ENCODE measurements at places on chromosomes 16 and 17.

- H3K27me3 ChIP-seq: no peaks in the 10 kb centered on the region
- peak overlapping the region; percentile 78 for H3K27ac ChIP-seq
- no peaks in the 10 kb centered on the region for H3K36me3 ChIP-seq
- DNase-seq: peak; percentile 98
- H3K4me1 ChIP-seq: peaks cover 40% of the 10 kb centered on the region
- peak overlapping the region; percentile 53 for H3K4me3 ChIP-seq
Measured at GRCh38 chr17:40095944-40096791, 4.2 kb downstream of the NR1D1 start.

GRCh38 chr17:68248199-68248825 is 469 bp downstream of the AMZ2 start:
- H3K36me3 ChIP-seq: no peaks in the 10 kb centered on the region
- H3K4me1 ChIP-seq: peaks cover 11% of the 10 kb centered on the region
- H3K4me3 ChIP-seq: peak overlapping the region; percentile 94
- DNase-seq: peak; percentile 45

- no peak for DNase-seq
- no peaks in the 10 kb centered on the region for H3K4me1 ChIP-seq
- no peaks in the 10 kb centered on the region for H3K27me3 ChIP-seq
- no peak overlapping the region for H3K4me3 ChIP-seq
Measured at GRCh38 chr17:16044487-16044886, 44.9 kb downstream of the TTC19 start.

GRCh38 chr17:607361-608147 is 107.1 kb downstream of the VPS53 start:
- no peak for DNase-seq
- H3K27ac ChIP-seq: no peak overlapping the region
- H3K27me3 ChIP-seq: no peaks in the 10 kb centered on the region
- H3K36me3 ChIP-seq: no peaks in the 10 kb centered on the region
- no peaks in the 10 kb centered on the region for H3K4me1 ChIP-seq

DNA sequence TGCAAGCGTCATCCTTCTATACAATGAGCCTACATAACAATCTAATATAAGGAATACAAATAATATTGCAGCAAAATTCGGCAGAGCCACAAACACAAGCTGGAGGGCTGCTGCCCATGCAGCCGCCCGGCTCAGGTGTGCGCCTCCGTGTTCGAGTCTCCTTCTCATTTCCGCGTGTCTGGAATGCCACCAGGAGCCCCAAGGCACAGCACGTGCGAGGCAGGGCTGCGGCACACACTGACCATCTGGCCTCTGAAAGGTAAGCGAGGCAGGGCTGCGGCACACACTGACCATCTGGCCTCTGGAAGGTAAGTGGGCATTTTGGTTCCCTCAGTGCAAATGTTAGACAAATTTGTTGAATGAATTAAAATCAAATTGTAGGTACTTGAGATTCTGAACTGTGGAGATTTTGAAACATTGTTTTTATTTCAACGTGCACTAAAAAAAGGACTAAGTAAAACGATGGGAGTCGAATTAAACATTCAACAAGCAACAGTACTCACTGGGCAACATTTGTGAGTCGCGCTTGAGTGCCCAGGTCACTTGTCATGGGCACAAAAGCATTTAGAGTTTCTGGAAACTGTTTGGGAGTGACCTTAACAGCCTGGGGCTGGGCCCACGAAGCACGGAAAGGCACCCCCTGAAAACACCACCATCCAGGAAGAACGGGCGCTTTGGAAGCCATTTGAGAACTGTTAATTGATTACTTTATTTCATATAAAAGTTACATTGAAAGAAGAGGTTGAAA is 37.4 kb downstream of the ZDHHC7 start:
- H3K27ac ChIP-seq: no peak overlapping the region
- no peaks in the 10 kb centered on the region for H3K4me1 ChIP-seq
- H3K4me3 ChIP-seq: no peak overlapping the region

DNA sequence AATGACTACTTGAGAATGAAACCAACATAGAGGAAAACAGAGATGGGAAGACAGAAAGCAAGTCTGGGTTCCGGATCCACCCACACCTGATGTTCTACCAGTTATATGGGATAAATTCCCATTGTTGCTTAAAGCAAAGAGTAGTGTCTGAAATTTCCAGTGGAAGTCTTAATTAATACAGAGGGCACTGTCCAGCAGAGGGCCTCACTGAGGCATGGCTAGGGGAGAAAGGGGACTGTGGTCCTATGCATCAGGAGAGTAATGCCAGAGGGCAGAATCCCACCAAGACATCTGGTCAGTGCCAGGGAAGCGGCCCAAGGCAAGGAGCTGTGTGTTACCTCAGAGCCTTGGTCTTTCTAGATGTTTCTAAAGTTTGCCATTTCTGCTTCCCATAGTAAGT is 7.5 kb upstream of the UMOD start:
- no peaks in the 10 kb centered on the region for H3K27me3 ChIP-seq
- no peak overlapping the region for H3K27ac ChIP-seq
- H3K36me3 ChIP-seq: no peaks in the 10 kb centered on the region
- no peaks in the 10 kb centered on the region for H3K4me1 ChIP-seq

DNA sequence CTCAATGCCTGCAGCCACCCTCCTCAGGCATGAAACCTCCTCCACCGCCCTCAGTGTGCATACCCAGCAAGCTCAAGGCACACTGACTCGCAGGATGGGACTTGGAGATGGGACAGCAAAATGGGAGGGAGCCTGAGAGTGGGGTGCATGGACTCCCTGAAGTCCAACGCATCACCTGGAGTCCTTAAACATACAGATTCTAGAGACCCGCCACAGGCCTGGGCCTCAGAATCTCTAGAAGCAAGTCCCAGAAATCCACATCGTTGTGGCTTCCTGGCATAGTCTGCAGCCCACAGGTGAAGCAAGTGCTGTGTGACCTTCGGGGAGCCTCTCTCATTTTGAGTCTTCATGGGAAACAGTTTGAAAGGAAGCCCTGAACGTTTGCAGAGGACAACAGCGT is 3.6 kb upstream of the TBX21 start:
- no peaks in the 10 kb centered on the region for H3K4me1 ChIP-seq
- DNase-seq: no peak
- H3K27ac ChIP-seq: no peak overlapping the region
- no peak overlapping the region for H3K4me3 ChIP-seq
- no peaks in the 10 kb centered on the region for H3K36me3 ChIP-seq

DNA sequence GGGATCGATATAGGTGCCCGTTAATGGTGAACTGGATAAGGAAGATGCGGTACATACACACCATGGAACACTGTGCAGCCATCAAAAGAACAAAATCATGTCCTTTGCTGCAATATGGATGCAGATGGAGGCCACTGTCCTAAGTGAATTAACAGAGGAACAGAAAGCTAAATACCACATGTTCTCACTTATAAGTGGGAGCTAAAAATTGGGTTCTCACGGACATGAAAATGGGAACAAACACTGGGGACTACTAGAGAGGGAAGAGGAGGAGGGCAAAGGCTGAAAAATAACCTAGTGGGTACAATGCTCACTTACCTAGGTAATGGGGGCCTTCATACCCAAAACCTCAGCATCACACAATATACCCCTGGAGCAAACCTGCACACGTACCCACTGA is 302.6 kb downstream of the XYLT1 start:
- no peaks in the 10 kb centered on the region for H3K36me3 ChIP-seq
- no peaks in the 10 kb centered on the region for H3K27me3 ChIP-seq
- H3K4me1 ChIP-seq: no peaks in the 10 kb centered on the region
- no peak overlapping the region for H3K27ac ChIP-seq

GRCh38 chr16:67431775-67432505 is 1.0 kb downstream of the HSD11B2 start:
- DNase-seq: no peak
- H3K27ac ChIP-seq: no peak overlapping the region
- H3K4me3 ChIP-seq: peak overlapping the region; percentile 27
- peaks cover 28% of the 10 kb centered on the region for H3K27me3 ChIP-seq
- no peaks in the 10 kb centered on the region for H3K36me3 ChIP-seq

- H3K4me3 ChIP-seq: peak overlapping the region; percentile 73
- H3K27me3 ChIP-seq: peaks cover 6% of the 10 kb centered on the region
- DNase-seq: peak; percentile 88
- no peaks in the 10 kb centered on the region for H3K36me3 ChIP-seq
- peaks cover 5% of the 10 kb centered on the region for H3K4me1 ChIP-seq
- no peak overlapping the region for H3K27ac ChIP-seq
Measured at GRCh38 chr16:1929578-1930337, 11.5 kb upstream of the HS3ST6 start.

DNA sequence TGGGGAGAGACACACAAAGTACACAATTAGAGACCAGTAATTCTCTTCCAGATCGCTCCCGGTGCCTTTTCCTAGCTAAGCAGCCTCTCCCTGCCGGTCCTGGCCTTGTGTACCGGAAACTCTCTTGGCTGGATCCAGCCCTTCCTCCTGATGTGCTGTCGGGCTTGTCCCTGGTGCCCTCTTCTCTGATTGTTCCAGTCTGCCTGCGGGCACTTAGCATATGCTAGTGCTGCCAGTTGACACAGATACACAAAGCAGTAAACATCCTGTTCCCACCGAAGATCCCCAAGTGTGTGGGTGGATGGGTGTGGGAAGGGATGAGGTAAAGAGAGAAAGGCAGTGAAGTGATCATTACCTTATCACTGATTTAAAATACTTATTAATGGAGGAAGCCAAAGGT is 9.7 kb downstream of the HS3ST3B1 start:
- no peak for DNase-seq
- H3K4me3 ChIP-seq: no peak overlapping the region
- no peaks in the 10 kb centered on the region for H3K36me3 ChIP-seq
- H3K27ac ChIP-seq: no peak overlapping the region

DNA sequence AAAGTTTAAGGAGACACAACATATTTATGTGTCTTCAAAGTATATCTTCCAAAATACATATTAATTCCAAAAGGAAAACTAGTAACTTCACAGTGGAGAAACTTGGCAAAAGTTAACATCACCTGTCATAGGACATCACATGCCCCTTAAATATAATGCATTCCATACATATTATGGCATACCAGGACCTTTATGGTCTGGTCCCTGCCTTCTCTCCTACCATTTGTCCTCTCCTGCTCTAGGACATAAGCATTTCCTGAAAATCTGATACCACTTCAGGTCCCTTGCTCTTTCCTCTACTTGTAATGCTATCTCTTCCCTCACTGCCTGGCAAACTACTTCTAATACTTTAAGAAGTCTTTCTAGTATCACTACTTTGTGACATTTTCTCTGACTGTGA is 168.1 kb upstream of the RBL2 start:
- no peaks in the 10 kb centered on the region for H3K27me3 ChIP-seq
- H3K36me3 ChIP-seq: no peaks in the 10 kb centered on the region
- DNase-seq: no peak
- no peaks in the 10 kb centered on the region for H3K4me1 ChIP-seq
- H3K27ac ChIP-seq: no peak overlapping the region

GRCh38 chr17:65013613-65014391 is 42.7 kb downstream of the GNA13 start:
- H3K4me1 ChIP-seq: 0 out of 2 replicates have a peak, but pooled peaks cover 6% of the 10 kb centered on the region
- H3K27me3 ChIP-seq: no peaks in the 10 kb centered on the region
- no peak for DNase-seq

DNA sequence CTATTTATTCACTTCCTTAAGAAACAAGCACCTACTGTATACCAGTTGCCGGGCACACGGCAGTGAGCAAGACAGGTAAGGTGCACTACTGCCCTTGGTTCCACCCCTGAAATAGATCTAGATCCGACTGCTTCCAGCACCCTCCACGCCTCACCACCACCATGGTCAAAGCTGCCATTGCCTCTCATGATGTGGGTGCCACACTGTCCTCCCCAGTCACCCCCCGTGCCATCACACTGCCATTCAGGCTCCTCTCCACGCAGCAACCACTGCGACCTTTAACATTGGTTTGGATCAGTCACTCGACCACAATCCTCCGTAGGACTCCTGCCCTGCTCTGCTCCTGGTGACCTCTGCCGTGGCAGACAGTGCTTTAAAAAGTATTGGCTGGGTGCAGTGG is 226.8 kb downstream of the CPPED1 start:
- H3K27ac ChIP-seq: no peak overlapping the region
- no peaks in the 10 kb centered on the region for H3K36me3 ChIP-seq
- no peaks in the 10 kb centered on the region for H3K4me1 ChIP-seq
- no peak overlapping the region for H3K4me3 ChIP-seq
- no peak for DNase-seq

DNA sequence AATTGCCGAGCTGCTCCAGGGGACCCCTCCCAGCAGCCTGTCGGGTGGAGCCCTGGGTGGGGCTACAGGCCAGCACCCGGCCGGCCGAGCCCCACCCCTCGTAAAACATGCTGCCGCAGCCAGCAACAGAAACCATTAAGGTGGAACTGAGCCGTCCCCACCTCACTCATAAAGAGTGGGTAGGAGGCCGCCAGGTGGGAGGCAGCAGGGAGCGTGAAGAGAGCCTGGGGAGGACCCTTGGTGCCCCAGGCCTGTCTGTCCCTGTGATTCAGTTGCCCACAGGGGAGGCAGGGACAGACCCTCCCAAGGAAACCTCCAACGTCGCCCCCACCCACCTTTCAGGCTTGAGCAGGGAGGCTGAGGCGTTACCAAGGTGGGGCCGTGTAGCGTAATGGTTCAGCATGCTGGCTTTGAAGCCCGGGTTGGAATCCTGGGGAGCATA is 8.4 kb downstream of the FOXN1 start:
- peaks cover 74% of the 10 kb centered on the region for H3K27me3 ChIP-seq
- no peaks in the 10 kb centered on the region for H3K36me3 ChIP-seq
- no peak overlapping the region for H3K4me3 ChIP-seq
- H3K27ac ChIP-seq: no peak overlapping the region

GRCh38 chr16:74698222-74698621 is 2.4 kb downstream of the MLKL start:
- no peak for DNase-seq
- no peak overlapping the region for H3K4me3 ChIP-seq
- no peaks in the 10 kb centered on the region for H3K4me1 ChIP-seq

DNA sequence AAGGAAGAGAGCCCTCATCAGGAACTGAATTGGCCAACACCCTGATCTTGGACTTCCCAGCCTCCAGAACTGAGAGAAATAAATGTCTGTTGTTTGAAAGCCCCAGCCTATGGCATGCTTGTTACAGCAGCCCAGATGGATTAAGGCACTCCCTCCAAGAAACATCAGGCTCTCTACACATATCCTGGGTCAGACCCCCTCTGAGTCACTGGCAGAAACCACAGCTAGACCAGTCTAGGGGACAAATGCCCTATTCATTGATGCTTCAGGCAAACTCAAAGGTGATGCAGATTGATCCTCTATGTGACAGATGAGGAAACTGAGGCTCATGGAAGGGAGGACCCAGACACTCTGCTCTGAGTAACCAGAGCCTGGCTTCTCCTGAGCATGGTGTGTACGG is 116.8 kb downstream of the WSCD1 start:
- no peaks in the 10 kb centered on the region for H3K36me3 ChIP-seq
- DNase-seq: no peak
- no peaks in the 10 kb centered on the region for H3K27me3 ChIP-seq
- H3K4me1 ChIP-seq: no peaks in the 10 kb centered on the region
- H3K27ac ChIP-seq: no peak overlapping the region

DNA sequence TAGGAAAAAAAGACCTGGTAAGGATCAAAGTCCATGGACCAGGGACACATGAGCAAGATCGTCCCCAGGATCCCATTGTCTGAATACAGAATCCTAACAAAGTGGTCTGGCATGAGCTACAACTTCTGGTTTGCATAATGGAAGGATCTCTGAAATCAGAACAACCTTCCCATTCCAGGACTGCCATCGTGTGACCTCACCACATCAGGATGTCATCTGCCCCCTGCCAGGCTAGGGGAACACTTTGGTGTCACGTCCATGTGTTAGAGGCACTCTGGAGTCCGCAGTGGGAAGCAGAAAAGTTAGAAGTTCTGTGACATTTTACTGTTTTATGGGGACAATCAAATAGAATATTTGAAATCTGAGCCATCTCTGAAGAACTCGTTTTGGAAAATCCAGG is 160.7 kb downstream of the RGS9 start:
- no peak for DNase-seq
- no peaks in the 10 kb centered on the region for H3K36me3 ChIP-seq
- no peak overlapping the region for H3K27ac ChIP-seq
- H3K4me1 ChIP-seq: no peaks in the 10 kb centered on the region
- H3K27me3 ChIP-seq: no peaks in the 10 kb centered on the region
- no peak overlapping the region for H3K4me3 ChIP-seq

Measured in MM.1S (cell line).